ENCODE measurements at places on chromosomes 1 and 21. TPM values are rescaled to one million over a fixed set of nuclear protein-coding genes. Genes with fewer than 3 reads are reported as not detected.

JTB gene
- total RNA-seq = 225 TPM

DCDC2B gene
- total RNA-seq = not detected

GRCh38 chr1:99613716-99614115, 32.2 kb upstream of the PALMD start:
- H3K4me3 ChIP-seq = no peak overlapping the region
- no peaks in the 10 kb centered on the region for H3K27me3 ChIP-seq
- H3K4me1 ChIP-seq = no peaks in the 10 kb centered on the region
- H3K36me3 ChIP-seq = no peaks in the 10 kb centered on the region
- DNase-seq = no peak

DNA sequence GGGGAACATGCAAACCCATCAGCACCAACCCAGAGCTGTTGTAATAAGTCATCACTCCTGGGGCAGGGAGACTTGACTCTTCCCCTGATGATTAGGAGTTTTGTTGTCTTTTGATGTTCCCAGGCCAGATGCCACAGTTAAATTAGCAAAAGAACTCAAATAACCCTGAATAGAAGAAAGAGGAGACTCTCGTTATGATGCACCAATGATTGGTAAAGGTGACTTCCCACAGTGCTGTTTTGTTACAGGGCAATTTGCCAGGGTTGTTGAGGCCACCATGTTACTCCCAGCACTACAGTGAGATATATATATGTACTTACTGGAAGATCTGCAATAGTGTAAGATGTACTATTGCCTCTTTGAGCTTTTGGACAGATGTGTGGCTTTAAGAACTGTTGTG, 24.3 kb upstream of the RCAN1 start:
- DNase-seq = no peak
- H3K36me3 ChIP-seq = no peaks in the 10 kb centered on the region
- H3K4me3 ChIP-seq = no peak overlapping the region
- no peak overlapping the region for H3K27ac ChIP-seq
- H3K4me1 ChIP-seq = peaks cover 8% of the 10 kb centered on the region

DNA sequence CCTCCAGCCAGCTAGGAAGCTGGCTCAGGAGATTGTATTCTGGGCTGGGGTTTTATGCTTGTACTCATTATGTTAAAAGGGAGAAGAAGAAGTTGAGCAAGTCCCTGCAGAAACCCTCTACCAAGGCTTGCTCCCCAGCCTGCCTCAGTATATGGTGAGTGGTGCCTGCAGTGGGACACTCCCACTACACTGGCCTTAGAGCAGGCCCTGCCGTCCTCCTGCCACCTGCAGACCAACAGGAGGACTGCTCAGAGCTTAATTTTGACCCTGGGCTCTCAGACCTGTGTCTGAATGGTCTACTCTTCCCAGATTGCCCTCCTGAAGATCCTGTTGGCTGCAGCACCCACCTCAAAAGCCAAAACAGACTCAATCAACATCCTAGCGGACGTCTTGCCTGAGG, 13.0 kb downstream of the STRIP1 start:
- no peak overlapping the region for H3K27ac ChIP-seq
- H3K27me3 ChIP-seq = no peaks in the 10 kb centered on the region
- H3K4me3 ChIP-seq = no peak overlapping the region
- no peak for DNase-seq
- H3K4me1 ChIP-seq = peaks cover 14% of the 10 kb centered on the region

- H3K36me3 ChIP-seq = peaks cover 88% of the 10 kb centered on the region
- no peak overlapping the region for H3K27ac ChIP-seq
- no peak overlapping the region for H3K4me3 ChIP-seq
- peaks cover 7% of the 10 kb centered on the region for H3K4me1 ChIP-seq
These were observed 15.8 kb upstream of the DIP2A start for GRCh38 chr21:46442938-46443337.

CCDC190 gene
- total RNA-seq = 2.6 TPM

GRCh38 chr1:228405200-228405978, 1.2 kb downstream of the TRIM11 start:
- H3K36me3 ChIP-seq = peaks cover 5% of the 10 kb centered on the region
- peaks cover 37% of the 10 kb centered on the region for H3K4me1 ChIP-seq
- DNase-seq = no peak
- peak overlapping the region; percentile 84 for H3K27ac ChIP-seq

DNA sequence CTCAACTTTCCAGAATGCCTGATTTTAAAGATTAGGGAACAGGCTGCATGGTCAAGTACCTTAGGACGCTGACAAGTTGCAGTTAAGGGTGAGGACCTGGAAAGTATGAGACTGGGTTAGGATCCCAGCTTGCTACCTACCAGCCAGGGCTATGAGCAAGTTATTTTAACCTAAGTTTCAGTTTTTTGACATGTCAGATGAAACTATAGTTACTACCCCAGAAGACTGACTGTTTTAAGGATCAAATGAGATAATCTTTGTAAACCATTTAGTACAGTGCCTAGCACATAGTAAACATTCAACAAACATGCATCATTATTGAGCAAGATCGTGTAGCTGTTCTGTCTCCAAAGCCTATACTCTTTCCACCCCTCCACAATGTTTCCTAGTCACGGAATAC, 14.4 kb downstream of the THEMIS2 start:
- no peak overlapping the region for H3K4me3 ChIP-seq
- H3K4me1 ChIP-seq = no peaks in the 10 kb centered on the region
- H3K36me3 ChIP-seq = peaks cover 67% of the 10 kb centered on the region
- H3K27ac ChIP-seq = peak overlapping the region; percentile 14
- no peaks in the 10 kb centered on the region for H3K27me3 ChIP-seq
- DNase-seq = no peak

GRCh38 chr1:169786974-169787373, 7.7 kb downstream of the METTL18 start:
- no peak overlapping the region for H3K4me3 ChIP-seq
- H3K4me1 ChIP-seq = no peaks in the 10 kb centered on the region

ENAH gene
- total RNA-seq = 42.5 TPM

TTC39A gene
- 16.4 TPM for total RNA-seq

DNA sequence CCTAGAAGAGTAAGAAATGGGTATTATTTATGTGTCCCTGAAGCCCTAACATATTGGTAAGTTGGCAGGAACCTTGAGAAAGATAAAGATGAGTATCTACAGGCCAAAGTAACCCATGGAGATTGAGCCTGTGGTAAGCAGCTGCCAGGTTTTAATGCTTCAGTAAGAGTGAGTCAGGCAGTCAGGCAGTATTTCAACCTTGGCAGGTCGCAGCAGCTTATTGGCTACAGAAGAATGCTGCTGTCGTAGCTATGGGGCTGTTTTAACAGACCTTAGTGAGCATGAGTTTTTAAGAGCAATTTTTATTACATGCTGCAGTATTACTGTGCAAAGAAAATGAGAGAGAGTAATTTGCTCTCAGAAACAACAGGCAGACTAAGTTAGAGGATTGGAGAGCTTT, 10.3 kb upstream of the SLC30A10 start:
- no peaks in the 10 kb centered on the region for H3K4me1 ChIP-seq
- H3K4me3 ChIP-seq = no peak overlapping the region
- H3K27me3 ChIP-seq = no peaks in the 10 kb centered on the region
- no peak for DNase-seq
- no peaks in the 10 kb centered on the region for H3K36me3 ChIP-seq

GRCh38 chr1:204477036-204477740, 17.4 kb downstream of the PIK3C2B start:
- no peak overlapping the region for H3K4me3 ChIP-seq
- no peaks in the 10 kb centered on the region for H3K27me3 ChIP-seq
- H3K36me3 ChIP-seq = peaks cover 7% of the 10 kb centered on the region
- no peak for DNase-seq

DYRK3 gene
- 3.6 TPM for total RNA-seq

DNA sequence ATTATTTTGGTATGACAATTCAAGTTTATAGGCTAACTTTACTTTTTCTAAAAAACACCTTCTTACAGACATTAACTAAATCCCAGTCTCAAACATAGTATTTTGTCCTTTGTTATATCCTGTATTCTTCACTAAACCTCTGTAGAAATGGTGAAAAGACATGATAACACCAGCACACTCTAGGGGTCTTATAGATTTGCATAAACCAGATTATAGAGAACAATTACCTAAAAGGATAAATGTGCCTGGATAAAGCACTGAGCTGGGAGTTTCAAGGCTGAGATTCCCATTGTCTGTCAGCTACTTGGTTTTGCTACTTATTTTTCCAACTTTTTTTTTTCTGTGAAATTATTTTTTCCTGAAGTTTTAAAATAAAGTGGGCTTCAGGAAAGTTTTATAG, 1288.6 kb upstream of the TMPRSS15 start:
- no peaks in the 10 kb centered on the region for H3K4me1 ChIP-seq
- no peak for DNase-seq
- H3K4me3 ChIP-seq = no peak overlapping the region
- H3K27ac ChIP-seq = no peak overlapping the region

Data from esophagus squamous epithelium (tissue), 5 donors.